ENCODE measurements at places on chromosomes 2 and 18.

DNA sequence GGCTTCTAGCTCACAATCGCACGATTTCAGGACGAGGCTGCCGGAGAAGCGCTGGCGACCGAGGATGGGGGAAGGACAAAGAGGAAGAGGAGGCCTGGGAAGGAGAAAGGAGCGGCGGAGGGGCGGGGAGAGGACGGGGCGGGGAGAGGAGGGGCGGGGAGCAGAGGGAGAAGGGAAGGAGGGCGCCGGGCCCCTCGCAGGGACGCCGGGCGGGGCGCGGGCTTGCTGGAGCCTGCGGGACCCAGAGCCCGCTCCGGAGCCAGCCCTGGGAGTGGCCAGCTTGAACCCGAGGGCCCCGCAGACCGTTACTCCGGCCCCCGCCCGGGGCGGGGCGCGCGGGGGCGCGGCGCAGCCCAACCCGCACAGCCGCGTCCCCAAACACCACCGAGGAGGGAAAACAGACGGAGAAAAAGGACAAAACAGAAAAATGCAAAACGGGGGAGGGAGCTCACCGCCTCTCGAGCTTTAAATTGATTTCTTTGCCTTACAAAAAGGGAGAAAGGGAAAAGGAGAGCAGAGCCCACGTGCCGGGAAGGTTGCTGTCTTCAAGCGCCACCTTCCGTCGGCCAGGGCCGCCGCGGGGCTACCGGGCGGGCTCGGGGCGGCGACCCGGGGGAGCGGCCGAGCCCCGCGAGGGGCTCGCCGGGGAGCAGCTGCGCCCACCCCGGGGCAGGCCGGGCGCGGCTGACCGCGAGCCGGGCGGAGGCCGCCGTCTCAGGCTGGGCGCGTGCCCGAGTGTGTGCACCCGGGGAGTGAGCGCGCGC is 781 bp upstream of the SOX11 start:
- no peak for DNase-seq

DNA sequence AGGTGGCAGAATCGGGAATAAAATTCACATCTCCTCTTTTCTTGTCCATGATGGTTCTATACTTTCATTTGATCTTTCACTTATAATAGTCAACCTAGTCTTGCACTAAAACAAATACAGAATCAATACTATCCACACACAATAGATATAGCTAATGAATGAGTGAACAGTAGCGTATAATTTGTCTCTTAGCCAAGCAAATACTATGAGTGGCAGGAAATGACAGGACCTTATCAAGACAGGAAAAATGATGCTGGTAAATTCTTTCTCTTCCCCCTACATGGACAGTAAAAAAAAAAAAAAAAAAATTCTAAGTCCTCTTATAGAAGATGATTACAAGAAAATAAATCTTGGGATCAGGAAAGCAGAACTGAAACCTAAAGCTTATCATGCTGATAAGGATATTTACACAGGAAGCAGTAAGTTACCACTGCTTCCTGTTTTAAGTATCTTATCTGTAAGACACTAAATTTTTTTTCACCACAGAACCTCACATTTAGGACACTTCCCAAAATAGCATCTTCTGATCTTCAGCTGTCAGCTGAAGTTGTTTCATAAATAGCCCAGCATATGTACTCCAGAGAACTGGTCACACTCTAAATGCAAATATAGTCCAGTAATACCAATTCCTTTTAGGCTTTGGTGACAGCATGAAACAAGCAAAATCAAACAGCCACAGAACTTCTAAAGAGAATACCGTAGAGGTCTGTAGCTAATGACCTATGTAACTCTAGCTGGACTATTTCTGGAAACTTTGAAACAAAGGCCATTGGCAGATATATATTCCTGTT is 27.0 kb downstream of the IRS1 start:
- DNase-seq, result no peak

DNA sequence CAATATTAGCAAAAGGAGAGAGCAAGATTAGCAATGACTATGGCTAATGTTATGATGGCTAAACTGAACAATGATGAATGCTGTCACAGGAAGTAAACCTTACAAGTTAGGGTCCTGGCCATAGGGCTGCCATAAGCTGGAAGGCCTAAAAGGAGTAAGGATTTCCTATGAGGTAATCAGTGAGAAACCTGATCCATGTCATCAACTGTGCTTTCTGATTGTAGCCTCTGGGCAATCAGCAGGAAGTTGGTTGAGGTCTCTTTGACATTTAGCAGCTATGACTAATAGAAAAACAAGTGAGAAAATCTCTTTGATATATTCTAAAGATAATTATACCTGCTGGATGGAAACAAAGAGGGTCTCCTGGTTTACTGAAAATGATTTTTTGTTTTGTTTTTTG is 193.0 kb downstream of the RAB3GAP1 start:
- no peak for DNase-seq

- DNase-seq, result no peak
These were observed 209.8 kb downstream of the GBX2 start for GRCh38 chr2:235958221-235958930.

DNA sequence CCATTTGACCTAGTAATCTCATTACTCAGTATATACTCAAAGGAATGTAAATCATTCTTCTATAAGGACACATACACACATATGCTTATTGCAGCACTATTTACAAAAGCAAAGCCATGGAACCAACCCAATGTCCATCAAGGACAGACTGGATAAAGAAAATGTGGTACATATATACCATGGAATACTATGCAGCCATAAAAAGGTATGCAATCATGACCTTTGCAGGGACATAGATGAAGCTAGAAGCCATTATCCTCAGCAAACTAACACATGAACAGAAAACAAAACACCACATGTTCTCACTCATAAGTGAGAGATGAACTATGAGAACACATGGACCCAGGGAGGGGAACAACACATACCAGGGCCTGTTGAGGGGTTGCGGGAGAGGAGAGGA is 214.5 kb downstream of the NBAS start:
- DNase-seq, result no peak

- no peak for DNase-seq
These were observed 99.2 kb downstream of the LDLRAD4 start for GRCh38 chr18:13317801-13318200.
